ENCODE measurements at places on chromosomes 12 and 14.

- DNase-seq, result peak; percentile 100
Measured at GRCh38 chr12:89756585-89757398, 48.2 kb upstream of the ATP2B1 start.

DNA sequence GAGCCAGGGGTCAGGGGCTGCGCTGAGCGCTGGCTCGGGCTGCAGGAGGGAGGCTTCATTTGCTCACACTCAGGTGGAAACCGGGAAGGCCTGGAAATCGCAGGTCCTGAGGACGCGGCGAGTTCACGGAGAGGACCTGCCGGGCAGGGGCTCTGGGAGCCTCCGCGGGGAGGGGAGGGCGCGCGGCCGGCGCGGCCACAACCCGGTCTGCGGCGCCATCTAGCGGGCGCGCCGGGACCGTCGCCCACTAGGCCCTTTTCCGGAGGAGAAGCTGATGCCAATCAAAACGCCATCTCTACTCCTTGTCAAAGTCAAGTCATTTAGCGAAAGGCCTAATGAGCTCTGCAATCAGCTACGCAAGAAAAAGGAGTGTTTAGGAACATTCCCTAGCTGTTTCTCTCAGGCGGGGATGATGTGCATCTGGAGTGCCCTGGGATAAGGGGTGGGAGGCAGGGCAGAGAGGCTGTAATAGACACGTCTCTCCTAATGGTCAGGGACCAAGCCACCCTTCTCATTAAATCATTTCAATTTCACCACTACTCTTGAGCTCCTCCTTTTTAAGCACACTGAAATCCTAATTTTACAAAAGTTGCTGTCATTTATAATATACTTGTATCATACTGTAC is 885.8 kb upstream of the TMEM132C start:
- peak; percentile 13 for DNase-seq

DNA sequence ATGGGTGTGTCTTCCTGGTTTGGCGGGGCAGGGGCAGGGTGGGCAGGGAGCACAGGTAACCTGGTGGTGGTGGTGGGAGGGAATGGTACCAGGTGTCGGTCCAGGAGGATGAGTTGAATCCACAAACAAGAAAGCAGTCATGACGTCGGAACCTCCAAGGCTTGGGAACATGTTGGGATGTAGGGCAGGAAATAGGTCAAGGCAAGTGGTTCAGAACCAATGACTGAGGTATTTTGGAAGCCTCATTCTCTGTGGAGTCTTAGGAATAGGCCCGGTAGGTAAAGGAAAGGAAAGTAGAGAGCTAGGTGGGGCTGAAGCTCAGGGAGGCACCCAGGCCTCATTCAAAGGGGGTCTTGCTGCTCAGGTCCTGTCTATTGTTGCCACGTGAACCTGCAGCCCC is 39.1 kb upstream of the TMED10 start:
- DNase-seq, result no peak

- no peak for DNase-seq
Measured at GRCh38 chr12:95402096-95402495, 71.9 kb upstream of the METAP2 start.

GRCh38 chr14:60665177-60665550 is 15.9 kb upstream of the SIX1 start:
- DNase-seq, result no peak

Measured in inflammatory macrophage treated with lipopolysaccharide for 4 hours (primary cell).